ENCODE measurements at places on chromosomes 6 and 20. TPM values are rescaled to one million over a fixed set of nuclear protein-coding genes. Genes with fewer than 3 reads are reported as not detected.

ANGPT4 gene
- 0.66 TPM for total RNA-seq

DNA sequence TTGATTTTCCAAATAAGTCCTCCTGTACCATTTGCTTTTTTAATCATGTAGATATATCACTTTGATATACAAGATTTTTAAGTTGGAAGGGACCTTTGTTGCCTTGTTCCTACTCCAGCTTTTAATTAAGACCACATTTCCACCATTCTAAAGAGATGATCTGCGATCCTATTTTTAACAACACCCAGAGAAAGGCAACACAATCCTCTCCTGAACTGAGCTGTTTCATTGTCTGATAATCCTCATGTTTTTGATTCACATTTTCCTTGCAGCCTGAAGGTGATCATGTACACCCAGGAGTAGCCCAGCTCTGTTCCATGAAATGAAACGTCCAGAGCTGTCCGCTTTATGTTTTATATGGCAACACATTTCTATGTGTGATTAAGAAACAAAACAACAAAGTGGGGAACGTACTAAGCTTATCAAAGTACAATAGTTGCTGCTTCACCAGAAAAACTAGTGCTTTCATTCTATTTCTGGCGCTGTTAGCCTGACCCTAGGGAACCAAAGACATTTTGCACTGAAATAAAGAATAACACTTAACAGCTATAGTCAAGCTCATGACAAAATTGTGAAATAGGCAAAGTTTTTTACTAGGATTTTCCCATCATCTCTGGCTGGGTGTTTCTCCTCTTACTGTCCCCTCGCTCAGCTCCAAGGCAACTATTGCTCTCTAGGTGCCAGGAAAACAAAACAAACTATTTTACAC lies 22.6 kb upstream of the TRAF3IP2 start:
- DNase-seq, result no peak

C6orf15 gene
- total RNA-seq, result 0.59 TPM

LAMA2 gene
- total RNA-seq, result 118 TPM

GRCh38 chr6:32271429-32271828 lies 47.6 kb upstream of the NOTCH4 start:
- no peak for DNase-seq

- DNase-seq, result no peak
These were observed 9.3 kb upstream of the NEDD9 start for GRCh38 chr6:11241793-11242201.

GHRH gene
- total RNA-seq, result not detected

ADAM33 gene
- 29.4 TPM for total RNA-seq

ZC2HC1B gene
- total RNA-seq, result not detected

- no peak for DNase-seq
These were observed 443.4 kb upstream of the MMS22L start for GRCh38 chr6:97726378-97726777.

DNA sequence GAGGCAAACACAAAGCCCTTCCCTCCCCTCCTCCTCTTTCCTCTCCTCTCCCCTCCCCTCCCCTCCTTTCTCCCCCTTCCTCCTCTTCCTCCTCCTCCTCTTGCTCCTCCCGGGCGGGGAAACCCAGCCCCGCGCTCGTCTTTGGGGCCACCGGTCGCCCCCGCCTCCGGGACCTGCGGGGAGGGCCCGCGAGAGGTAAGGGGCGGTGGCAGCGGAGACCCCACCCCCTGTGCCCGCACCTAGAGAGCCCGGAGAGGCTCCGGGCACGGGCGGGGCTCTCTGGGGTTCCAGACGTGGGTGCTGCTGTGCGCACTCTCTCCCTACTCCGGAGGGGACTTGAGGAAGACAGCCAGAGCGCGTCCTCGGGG lies at the start of gene RIN2:
Gene RIN2 (plus strand): TSS at position 126 of the 368 bp plus-strand sequence. CDS start 131,344 bp downstream, outside the sequence.
- no peak for DNase-seq

- no peak for DNase-seq
These were observed 280.5 kb upstream of the PRND start for GRCh38 chr20:4441191-4441590.

SLC17A1 gene
- total RNA-seq, result not detected

DNA sequence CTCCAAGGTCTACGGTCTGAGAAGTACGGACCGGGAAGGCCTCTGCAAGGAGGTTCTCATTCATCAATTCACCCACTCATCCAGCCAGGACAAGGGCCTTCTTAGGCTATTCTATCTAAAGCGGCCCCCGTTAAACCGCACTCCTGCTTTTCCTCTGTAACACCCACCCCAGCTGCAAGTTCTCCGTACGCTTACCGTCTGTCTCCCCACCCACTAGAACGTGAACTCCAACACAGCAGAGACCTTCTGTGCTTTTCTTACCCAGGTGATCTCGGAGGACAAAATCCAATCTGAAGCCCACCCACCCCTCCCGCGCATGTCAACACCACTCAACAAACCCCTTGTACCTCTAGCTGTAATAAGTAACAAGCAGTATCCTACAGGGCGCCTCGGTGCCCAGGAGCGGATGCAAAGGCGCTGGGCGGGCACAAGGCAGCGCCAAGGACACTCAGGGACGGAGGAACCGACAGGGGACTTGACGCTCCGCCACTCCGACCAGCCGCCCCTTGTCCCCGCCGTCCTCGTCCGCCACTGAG lies 351 bp downstream of the AURKA start:
- no peak for DNase-seq

DNA sequence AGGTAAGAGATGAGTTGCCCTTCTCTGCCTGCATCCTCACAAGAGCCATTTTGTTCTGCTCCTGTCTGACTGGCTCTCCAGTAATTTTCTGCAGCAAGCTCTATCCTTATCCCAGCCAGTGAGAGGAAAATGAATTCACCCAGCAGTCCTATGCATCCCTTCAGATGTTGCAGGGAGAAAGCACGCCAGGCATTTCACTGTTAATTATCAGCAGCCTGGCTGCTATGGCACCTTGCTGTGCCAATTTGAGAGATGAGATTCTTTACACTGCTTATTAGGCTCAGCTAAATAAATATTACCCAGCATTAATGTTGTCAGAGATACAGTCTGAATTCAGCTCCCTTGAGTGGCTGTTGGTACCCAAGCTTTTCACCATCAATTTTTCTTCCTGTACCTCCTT lies 61.1 kb upstream of the SNAP25 start:
- DNase-seq, result no peak

GRCh38 chr6:22550971-22551670 lies 18.2 kb upstream of the HDGFL1 start:
- DNase-seq, result no peak

GRCh38 chr20:7308163-7308562 lies 540.7 kb downstream of the BMP2 start:
- DNase-seq, result no peak

DNA sequence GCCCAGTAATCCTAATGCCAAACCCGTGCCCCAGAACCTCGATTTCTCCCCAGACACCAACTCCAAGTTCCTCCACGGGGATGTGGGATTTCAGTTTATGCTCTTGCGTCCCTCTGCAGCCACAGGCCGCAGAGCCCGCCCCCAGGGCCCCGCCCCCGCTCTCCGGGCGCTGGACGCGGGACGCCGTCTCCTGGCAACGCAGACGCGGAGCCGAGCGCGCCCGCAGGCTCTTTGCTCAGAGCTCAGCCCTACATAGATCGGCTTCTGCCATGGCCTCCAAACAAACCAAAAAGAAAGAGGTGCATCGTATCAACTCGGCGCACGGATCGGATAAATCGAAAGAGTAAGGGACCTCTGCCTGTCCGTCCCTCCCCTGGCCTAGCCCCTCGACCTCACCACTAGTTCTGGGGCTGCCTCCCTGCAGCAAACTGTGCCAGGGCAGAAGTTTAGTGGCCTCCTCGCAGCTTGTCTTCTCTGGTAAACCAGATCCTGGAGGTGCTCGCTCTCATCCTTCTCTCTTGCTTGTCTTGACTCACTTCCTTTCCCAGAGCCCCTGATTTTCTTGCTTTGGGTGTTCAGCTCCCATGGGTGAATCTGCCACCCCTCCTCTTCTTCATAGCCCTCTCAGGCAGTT lies at the start of gene ADGB:
Gene ADGB (plus strand): TSS at position 201 of the 634 bp plus-strand sequence. CDS start 69 bp downstream, at position 270.
- DNase-seq, result no peak

- no peak for DNase-seq
These were observed 806 bp downstream of the HLA-DOB start for GRCh38 chr6:32815996-32816395.

- no peak for DNase-seq
These were observed 154.1 kb downstream of the CD24 start for GRCh38 chr6:106820412-106820852.

GRCh38 chr6:44260451-44261297 lies 3.3 kb upstream of the SLC35B2 start:
- DNase-seq, result no peak
